ENCODE measurements at places on chromosomes 5 and 9.

DNA sequence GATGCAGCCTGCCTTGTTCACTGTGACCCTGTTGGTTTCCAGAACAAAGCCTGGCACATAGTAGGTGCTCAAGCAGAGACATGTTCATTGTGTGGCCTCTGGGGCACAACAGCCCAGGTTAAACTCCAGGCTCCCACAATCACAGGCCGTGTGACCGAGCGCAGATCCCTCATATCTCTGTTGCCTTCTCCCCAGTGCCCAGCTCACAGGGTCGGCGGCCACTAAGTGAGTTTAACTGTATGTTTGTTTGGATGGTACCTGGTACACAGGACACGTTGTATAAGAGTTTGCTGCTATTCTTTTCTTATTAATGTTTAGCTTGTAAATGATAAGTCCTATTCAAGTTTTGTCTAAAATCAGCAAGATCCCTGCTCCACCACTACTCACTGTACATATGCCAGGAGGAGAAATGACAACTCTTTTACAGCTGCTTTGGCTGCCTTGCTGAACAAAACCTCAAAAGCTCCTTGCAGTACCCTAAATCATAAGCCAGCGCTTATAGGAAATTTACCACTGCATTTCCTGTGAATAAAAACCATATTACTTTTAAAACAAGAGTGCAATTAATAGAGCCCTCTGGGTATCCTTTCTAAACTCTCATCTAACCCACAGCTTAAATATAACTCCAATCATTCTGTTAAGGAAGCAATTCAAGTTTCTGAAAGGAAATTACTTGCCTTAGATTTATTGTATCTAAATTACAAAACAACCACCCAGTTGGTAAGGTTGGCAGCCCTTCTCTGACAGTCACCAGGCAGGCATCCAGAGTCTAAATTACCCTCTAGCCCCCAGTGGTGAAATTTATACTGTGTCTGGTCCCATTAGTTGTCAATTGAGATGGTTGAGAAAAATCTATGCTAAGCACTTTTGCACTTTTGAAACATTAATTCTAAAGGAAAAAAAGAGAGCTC lies 379.4 kb downstream of the SEMA5A start:
- DNase-seq = no peak

DNA sequence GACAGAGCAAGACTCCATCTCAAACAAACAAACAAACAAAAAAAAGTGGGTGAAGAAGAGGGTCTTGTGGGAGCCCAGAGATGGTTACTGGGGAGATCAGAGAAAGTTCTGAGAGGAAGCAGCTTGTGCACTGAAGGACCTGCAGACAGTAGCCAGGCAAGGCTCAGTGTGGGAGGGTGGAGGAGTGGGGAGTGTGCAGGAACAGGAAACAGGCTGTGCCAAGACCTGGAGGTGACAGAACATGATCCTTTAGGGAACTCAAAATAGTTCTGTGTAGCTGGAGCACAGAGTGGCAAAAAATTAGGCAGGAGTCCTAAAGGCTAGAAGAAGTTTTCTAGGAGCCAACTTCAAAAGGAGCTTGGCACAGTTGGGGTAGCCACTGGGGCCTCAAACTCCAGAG lies 19.2 kb upstream of the NANS start:
- no peak for DNase-seq

GRCh38 chr5:151270599-151270998 lies 17.6 kb downstream of the GM2A start:
- no peak for DNase-seq

DNA sequence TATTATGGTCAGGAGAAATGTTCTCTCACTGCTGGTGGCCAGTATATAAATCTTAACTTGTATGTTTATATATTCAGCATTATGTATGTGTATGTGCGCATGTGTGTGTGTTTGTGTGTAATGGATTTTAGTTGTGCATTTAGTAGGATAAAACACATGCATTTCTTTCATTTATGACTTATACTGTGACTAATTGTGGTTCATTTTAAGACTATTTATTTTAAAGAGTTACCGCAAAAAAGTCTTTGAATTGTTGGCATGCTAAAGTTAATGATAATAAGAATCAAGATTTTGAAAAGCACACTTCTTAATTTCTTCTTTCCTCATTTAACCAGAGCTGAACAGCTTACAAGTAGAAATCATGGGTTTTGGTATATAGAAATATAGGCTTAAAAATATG lies 60.9 kb downstream of the RAI14 start:
- DNase-seq = no peak

- no peak for DNase-seq
These were observed 265.2 kb downstream of the DMAC1 start for GRCh38 chr9:7534211-7534935.

- DNase-seq = no peak
These were observed 1944.2 kb upstream of the NUDT12 start for GRCh38 chr5:105506692-105507277.

DNA sequence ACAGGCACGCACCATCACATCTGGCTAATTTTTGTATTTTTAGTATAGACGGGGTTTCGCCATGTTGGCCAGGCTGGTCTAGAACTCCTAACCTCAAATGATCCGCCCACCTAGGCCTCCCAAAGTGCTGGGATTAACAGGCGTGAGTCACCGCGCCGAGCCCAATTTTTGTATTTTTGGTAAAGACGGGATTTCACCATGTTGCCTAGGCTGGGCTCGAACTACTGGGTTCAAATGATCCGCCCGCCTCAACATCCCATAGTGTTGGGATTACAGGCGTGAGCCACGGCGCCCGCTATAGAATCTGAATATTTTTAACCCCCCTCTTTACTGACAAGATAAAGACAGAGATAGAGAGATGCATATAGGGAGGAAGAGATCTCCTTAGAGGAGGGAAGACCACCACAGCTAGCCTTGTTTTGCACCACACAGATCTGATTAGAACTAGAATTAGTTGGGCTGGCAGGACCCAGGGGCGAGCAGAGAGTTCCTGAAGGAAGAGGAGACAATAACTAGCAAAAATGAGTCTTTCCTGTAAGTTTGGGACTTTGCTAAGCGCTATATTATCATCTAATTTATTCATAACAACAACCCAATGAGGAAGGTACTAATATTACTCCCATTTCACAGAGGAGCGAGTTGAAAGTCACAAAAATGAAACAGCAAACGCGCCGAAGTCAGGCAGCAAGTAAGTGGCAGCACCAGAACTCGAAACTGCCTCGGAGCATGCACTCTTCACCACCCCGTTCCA lies 1.5 kb upstream of the ANKHD1 start:
- DNase-seq = peak; percentile 13

GRCh38 chr5:142719836-142720370 lies 34.0 kb upstream of the FGF1 start:
- DNase-seq = no peak

GRCh38 chr9:12095931-12096330 lies 597.3 kb upstream of the TYRP1 start:
- no peak for DNase-seq

GRCh38 chr9:75086541-75087288 lies 1.2 kb downstream of the NMRK1 start:
- DNase-seq = no peak

DNA sequence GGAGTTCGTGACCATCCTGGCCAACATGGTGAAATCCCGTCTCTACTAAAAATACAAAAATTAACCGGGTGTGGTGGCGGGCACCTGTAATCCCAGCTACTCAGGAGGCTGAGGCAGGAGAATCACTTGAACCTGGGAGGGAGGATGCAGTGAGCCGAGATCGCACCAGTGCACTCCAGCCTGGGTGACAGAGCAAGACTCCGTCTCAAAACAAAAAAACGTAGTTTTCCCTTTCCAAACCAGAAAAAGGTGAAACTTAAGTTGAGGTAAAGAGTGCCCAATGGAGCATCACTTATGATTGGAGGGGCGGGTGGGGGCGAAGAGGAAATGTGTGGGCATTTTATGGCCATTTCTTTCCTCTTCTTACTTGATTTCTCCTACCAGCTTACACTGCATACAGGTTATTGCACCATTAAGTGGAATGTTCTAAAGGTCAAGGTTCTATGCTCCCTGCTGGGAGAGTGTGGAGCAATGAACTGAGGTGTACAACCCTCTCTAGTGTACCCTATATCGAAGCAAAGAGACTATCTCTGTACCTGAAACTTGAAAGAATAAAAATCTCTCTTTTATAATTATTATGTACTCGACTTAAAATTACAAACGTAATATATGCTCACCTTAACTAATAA lies 136.2 kb downstream of the DEPDC1B start:
- DNase-seq = no peak

DNA sequence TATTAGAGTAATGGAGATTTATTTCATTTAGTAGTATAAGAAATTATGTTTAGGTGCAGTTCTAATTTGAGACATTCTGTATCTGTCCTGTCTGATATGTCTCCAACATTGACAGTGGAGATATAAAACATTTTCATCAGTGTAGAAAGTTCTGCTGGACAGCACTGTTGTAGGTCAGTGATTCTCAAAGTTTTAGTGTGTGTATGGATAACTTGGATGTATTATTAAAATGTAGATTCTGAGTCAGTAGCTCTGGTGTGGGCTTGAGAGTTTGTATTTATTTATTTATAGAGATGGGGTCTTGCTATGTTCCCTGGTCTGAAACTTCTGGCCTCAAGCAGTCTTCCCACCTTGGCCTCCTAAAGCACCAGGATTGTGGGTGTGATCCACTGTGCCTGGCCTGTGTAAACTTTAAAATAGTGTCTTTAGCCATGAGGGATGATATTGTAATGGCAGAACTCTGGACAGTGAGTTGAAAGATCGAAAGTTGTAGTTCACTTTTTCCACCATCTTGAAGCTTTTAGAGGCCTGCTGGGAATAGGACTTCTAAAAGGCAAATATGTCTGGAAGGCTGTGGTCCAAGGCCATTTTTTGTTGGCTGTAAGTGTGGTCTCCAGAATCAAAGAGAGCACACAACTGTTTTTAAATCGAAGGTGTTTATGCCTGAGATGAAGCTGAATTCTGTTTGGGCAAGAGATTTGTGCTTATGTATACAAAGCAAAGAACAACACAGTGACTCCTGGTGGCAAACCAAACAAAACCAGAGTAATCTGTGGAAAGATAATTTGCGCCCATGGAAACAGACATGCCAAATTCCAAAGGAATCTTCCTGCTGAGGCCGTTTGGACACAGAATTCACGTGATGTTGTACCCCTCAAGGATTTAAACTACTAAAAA lies 12.4 kb downstream of the UBAP1 start:
- DNase-seq = no peak

DNA sequence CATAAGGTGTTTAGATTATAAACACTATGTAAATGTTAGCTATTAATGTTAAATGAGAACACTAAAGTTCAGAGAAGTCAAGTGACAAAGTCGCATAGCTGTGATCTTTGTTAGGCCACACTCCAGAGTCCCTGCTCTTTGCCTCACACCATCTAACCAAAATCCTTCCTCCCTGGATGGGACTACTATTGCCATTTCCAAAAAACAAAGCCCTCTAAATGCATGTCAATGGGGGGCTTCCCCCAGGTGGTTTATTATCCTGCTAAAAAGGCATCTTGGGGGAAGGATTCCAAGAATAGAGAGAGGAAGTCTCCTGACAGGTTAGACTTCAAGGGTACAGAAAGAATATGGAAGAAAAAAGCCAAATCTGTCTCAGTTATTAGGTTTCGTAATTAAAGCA lies 10.4 kb downstream of the NR6A1 start:
- no peak for DNase-seq

GRCh38 chr5:131276072-131276471 lies 12.2 kb downstream of the CDC42SE2 start:
- no peak for DNase-seq

GRCh38 chr9:36575411-36575882 lies 2.8 kb downstream of the MELK start:
- no peak for DNase-seq

DNA sequence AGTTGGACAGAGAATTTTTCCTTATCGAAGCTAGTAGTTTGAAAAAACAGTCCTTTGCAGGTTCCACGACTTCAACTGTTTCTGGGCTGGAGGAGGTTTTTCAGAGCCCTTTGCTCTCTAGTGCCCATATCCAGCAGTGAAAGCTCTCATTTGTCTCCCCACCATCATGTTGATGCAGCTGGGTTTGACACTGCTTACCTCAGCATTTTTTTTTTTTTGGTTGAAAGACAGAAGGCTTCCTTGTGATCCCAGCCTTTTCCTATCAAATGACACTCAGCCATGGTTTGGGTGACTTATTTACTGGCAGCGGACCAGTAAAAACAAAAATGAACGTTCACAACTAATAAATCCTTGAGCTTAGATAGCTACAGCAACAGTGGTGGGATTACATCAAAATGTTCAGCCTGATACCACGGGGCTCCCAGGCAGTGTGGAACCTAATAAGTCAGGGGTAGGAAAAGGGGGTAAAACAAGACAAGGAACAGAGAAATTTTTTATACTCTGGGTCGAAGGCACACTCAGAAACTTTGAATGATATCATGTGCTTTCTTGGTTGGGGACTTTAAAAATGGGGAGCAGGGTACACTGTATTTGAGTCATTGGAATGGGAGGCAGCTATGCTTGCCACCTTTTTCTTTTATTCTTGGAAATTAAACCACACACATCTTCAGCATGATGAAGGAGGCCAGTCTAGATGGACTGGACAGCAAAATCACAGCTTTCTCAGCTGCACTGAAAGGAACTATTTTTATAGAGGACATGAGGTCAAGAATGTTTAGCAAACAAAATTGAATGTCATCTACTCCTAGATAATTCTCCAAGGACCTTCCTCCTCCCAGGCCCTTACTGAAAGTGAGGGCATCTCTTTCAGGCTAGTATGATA lies 308.9 kb upstream of the MPDZ start:
- no peak for DNase-seq

DNA sequence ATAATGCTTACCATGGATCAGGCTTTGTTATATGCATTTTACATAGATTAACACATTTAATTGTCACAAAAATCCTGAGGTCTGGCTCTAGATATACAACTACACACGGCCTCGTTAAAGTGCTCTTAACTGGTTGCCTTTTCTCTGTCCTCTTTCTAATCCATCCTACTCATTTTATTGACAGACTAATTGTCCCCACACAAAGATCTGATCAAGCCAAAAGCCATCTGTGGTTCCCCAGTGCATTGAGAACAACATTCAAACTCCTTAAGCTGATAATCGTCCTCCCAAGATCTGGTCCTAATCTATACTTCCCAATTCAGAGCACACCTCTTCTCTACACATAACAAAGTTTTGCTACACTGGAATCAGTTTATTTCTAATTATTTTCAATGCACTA lies 23.9 kb upstream of the PPP2R2B start:
- no peak for DNase-seq

DNA sequence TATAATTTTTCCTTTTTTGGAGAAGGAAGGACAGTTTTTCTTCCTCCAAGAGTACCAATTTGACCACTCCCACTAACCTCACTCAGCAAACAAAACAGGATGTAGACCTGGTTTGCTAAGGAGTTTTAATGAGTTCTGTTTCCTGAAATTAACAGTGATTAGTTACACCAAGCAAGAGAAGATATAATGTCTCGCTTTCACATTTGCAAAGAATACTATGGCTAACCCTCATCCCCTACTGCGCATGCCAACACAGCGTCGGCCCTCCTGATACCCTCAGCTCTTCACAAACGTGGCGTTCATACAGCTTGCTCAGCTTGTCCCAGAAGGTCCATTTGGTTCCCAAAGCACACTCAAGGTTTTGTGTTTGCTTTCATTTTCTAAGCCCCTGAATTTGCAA lies 41.9 kb upstream of the IPPK start:
- no peak for DNase-seq

DNA sequence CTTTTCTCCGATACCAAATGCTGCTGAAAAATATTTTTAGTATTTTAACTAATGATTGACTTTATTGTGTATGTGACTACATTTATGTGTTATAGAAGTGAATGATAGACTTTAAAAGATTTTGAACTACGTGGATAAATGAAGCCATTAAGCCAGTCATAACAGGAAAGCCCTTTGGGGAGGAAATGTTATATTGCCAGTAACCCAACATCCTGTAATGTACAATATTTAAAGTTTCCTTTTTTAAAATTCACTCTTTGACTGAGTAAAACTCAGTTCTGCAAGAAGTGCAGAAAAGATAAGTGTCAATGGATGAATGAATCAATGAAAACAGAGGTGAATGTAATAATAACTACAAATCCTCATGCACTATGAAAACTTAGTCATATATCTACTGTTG lies 102.6 kb upstream of the TLE4 start:
- no peak for DNase-seq
